ENCODE measurements at places on chromosomes 6 and 20.

GRCh38 chr20:45626540-45626939, 3.0 kb upstream of the WFDC10A start:
- peaks cover 7% of the 10 kb centered on the region for H3K27me3 ChIP-seq
- no peak overlapping the region for H3K27ac ChIP-seq
- H3K36me3 ChIP-seq: no peaks in the 10 kb centered on the region
- peaks cover 12% of the 10 kb centered on the region for H3K4me1 ChIP-seq

DNA sequence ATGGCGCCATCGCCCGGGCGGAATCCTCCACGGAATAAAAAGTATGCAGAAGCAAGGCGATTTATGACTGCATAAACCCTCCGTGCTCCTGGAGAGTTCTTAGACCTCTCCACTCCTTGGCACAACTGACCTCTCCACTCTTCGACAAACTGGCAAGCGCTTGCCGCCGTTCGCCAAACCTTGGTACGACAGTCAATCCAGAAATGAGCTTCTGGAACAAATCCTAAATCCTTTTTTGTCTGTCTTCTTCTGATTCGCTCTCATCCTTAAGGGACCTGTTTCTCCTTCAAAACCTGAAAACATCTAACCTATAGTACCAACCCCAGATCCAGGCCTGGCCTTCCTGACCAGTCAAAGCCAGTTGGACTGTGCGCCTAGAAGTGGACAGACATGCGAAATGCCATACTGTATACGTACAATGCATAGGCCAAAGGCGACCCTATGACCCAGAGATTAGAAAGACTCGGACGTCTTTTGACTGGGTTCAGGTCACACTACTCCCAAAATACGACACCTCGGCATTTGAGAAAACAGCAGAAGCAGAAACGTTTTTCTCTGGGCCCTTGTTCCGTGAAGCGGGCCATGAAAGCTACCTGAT, 59.4 kb downstream of the TRIM27 start:
- peak overlapping the region; percentile 89 for H3K4me3 ChIP-seq
- H3K27me3 ChIP-seq: peaks cover 9% of the 10 kb centered on the region
- no peak for DNase-seq

DNA sequence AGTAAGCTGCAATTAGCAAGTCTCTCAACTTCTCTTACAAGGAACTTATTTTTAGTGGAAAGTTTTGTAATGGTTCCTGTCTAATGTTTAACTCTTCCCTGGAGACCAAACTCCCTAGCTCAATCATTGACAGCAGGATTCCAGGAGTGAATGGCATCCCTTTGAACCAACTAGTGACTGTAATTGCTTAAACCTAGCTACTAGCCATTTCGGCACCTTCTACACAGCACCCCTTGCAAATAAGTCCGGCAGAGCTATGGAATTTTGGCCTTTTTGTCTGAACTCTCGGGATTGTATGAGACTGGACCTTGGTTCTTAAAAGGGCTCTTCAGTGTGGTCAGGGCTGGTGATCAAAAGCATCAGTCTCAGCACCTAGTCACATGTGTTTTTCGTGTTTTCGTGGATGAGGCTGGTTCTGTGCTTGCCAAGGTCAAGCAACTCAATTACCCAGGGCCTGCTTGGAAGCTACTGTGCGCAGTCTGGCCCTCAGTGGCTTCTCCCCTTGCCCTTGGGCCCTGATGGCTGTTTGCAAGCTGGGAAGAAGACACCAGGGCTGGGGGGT, 135.3 kb upstream of the NEDD9 start:
- H3K4me3 ChIP-seq: no peak overlapping the region
- no peak for DNase-seq
- H3K36me3 ChIP-seq: no peaks in the 10 kb centered on the region
- H3K27me3 ChIP-seq: peaks cover 4% of the 10 kb centered on the region
- H3K27ac ChIP-seq: peak overlapping the region; percentile 78

- DNase-seq: no peak
- no peaks in the 10 kb centered on the region for H3K36me3 ChIP-seq
- H3K4me1 ChIP-seq: peaks cover 3% of the 10 kb centered on the region
- no peak overlapping the region for H3K4me3 ChIP-seq
- no peaks in the 10 kb centered on the region for H3K27me3 ChIP-seq
These were observed 767 bp downstream of the PTK6 start for GRCh38 chr20:63536241-63536977.

Data from progenitor cell of endocrine pancreas (in vitro differentiated cells).